CD4-positive, alpha-beta T cell treated with Interleukin-12 subunit alpha and Interleukin-12 subunit beta, for 1 hour (primary cell): ENCODE measurements at places on chromosomes 11 and 22.

DNA sequence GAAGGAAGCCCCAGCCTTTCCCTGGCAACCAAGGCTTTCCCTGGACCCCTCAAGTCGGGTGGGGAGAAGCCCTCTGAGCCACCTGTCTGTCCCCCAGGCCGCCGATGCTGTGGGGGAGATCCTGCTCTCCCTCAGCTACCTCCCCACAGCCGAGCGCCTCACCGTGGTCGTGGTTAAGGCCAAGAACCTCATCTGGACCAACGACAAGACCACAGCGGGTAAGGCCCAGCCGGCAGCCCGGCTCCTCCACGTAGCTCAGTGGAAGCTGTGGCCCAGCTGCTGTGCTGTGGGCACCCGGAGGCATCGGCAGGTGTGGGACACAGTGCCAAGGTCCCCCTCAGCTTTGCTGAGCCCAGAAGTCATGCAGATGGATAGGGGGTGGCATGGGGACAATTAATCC lies 12.2 kb upstream of the RHOD start:
- DNase-seq = no peak

DNA sequence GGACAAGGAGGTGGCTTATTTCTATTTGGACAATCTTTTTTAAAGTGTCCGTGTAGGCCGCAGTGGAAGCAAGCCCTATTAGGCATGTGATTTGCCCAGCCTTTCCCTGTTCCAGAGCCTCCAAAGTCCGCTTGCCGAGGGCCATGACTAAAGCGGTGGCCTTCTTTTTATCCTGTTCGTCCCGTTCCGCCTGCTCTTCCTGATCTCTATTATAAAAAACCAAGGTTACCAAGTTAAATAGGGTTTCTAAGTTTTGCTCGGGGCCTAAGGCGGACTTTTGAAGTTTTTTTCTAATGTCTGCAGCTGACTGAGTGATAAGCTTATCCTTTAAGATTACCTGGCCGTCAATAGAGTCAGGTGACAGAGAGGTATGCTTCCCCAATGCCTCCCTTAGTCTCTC lies 21.6 kb upstream of the MUC15 start:
- DNase-seq = no peak

GRCh38 chr22:46280063-46280817 lies 12.4 kb downstream of the TTC38 start:
- DNase-seq = no peak

GRCh38 chr11:42043312-42043711 lies 583.9 kb upstream of the LRRC4C start:
- no peak for DNase-seq

- no peak for DNase-seq
Measured at GRCh38 chr22:47301820-47302475, 539.5 kb downstream of the TBC1D22A start.

- DNase-seq = no peak
Measured at GRCh38 chr22:37054056-37054395, 2.5 kb downstream of the KCTD17 start.

DNA sequence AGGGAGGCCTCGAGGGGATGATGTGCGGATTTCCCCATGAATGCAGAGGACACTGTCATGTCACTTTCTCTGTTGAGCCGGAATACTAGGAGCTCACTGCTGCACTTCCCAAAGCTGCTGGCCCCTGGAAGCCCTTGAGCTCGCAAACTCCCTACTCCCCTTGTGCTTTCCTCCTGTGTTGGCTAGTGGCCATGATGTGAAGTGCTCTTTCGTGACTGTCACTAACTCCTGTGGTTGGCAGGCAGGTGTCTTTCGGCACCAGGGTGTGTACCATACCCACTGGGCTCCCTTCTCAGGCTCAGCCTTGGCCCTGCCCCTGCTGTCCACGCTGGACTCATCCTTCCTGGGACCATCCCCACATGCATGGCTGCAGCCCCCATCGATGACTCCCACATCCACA lies 86.2 kb downstream of the BTBD10 start:
- DNase-seq = no peak

GRCh38 chr11:65842144-65842543 lies 8.4 kb downstream of the SNX32 start:
- no peak for DNase-seq

DNA sequence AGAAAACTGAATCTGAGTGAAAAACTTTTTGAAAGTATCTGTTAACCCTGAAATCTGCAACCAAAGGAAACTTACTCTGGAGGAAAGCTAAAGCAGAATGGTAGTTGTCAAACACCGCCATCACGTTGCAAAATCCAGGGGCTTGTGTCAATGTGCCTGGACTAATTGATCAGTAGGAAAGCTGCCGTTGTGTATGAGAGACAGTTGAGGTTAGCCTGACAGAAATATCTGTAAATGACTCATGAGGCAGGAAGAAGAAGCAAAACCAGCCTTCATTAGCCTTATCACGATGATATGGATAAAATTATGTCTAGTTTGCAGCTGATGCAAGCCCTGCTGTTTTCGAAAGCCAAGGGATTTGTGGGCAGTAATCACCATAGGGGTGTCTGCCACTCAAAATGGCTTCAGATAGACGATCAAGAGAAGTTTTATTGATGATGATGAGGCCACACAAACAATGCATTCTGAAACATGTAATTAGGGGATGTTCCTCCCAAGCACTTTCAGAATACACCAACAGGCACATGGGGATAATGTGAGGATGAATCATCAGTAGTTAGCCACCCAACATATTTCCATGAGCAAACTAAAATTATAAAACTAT lies 8.9 kb downstream of the SCGB1A1 start:
- no peak for DNase-seq

- DNase-seq = no peak
Measured at GRCh38 chr11:63405114-63405513, 35.5 kb downstream of the SLC22A9 start.

- DNase-seq = no peak
Measured at GRCh38 chr22:23102776-23103175, 32.5 kb downstream of the GNAZ start.

- no peak for DNase-seq
Measured at GRCh38 chr22:46418827-46419226, 83.3 kb downstream of the TRMU start.
